Activated T-cell treated with anti-CD3 and anti-CD28 coated beads, Interleukin-2, amount 50 U/mL, for 72 hours (primary cell): ENCODE measurements at places on chromosomes 4 and X. TPM values are rescaled to one million over a fixed set of nuclear protein-coding genes. Genes with fewer than 3 reads are reported as not detected.

AMBN gene
- not detected for total RNA-seq

DNA sequence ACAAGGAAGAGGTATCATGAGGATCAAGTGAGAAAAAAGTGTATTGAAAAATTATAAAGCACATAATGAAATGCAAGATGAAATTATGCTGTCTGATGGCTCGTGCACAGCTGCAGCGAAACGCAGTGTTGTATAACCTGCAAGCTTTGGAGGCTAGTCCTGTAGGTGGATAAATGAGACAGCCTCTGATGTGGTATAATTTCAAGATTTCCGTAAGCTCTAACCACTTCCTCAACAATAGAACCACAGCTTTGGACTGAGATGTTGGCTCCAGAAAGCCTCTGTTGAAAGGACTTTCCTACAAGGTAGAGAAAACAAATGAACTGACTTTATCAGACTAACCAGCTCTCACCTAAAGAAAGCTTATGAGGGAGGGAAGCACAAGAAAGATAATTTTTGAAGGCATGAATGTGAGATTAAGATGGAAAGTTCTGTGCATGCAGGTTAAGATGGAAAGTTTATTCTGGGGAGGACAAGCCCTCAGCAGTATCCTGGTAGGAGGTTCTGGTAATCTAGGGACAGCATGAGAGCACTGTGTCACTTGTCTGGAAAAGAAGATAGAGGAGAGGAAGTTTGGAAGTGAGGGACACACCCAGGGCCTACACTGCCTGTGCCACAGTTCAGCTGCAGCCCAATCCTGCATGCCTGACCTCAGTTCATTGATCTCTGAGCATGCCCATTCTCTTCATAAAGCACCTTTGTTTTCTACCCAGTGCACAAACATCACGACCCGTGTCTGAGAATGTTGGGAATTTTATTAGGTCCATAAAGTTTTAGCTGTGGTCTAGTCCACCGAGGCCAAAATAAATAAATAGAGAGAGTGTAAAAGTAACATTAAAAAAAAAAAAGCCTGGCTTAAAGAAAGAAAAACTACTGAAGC lies 161.5 kb upstream of the SFRP2 start:
- DNase-seq: peak; percentile 26
- H3K36me3 ChIP-seq: peaks cover 10% of the 10 kb centered on the region
- peak overlapping the region; percentile 5 for H3K4me3 ChIP-seq
- peaks cover 17% of the 10 kb centered on the region for H3K4me1 ChIP-seq

DNA sequence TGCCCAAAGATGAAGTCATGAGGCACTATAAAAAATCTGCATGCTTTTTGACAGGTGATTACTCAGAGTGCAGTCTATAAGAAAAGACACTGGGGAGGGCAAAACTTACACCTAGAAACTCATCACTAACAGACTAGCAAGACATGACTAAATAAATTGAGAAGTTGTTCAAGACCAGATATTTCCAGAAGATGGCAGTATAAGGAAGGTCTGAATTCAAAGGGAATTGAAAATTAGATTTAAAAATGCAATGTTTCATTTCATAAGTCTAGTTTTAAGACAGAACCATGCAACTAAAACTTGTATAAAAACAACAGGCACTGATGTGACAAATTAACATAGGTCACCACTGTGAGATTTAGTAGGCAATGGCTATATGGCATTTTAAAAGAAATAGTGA lies 232.5 kb upstream of the POF1B start:
- H3K27ac ChIP-seq: no peak overlapping the region
- DNase-seq: no peak
- no peak overlapping the region for H3K4me3 ChIP-seq
- H3K4me1 ChIP-seq: no peaks in the 10 kb centered on the region
- no peaks in the 10 kb centered on the region for H3K36me3 ChIP-seq

GRCh38 chrX:44025555-44025954 lies 52.4 kb upstream of the NDP start:
- no peak overlapping the region for H3K27ac ChIP-seq
- no peak overlapping the region for H3K4me3 ChIP-seq
- no peak for DNase-seq
- peaks cover 36% of the 10 kb centered on the region for H3K27me3 ChIP-seq
- H3K4me1 ChIP-seq: no peaks in the 10 kb centered on the region

- peaks cover 9% of the 10 kb centered on the region for H3K27me3 ChIP-seq
- no peak overlapping the region for H3K4me3 ChIP-seq
- DNase-seq: no peak
- H3K36me3 ChIP-seq: no peaks in the 10 kb centered on the region
These were observed 82.6 kb downstream of the ANXA3 start for GRCh38 chr4:78634011-78634664.

DNA sequence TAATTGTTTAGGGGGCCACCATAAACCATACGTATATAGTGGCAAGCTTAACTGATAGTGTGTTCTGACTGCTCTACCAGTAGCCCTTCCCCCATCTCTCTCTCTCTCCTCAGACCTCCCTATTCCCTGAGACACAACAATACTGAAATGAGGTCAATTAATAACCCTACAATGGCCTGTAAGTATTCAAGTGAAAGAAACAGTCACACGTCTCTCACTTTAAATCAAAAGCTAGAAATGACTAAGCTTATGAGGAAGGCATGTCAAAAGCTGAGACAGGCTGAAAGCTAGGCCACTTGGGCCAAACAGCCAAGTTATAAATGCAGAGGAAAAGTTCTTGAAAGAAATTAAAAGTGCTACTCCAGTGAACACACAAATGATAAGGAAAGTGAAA lies 78.0 kb downstream of the PRDM5 start:
- H3K4me1 ChIP-seq: peaks cover 36% of the 10 kb centered on the region
- H3K4me3 ChIP-seq: peak overlapping the region; percentile 10
- DNase-seq: peak; percentile 9
- H3K36me3 ChIP-seq: no peaks in the 10 kb centered on the region
- peaks cover 4% of the 10 kb centered on the region for H3K27me3 ChIP-seq
